Stimulated activated CD8-positive, alpha-beta memory T cell treated with anti-CD3 and anti-CD28 coated beads, Interleukin-4, amount 100 ng/mL, for 1 hour (primary cell): ENCODE measurements at places on chromosomes 3 and 15.

DNA sequence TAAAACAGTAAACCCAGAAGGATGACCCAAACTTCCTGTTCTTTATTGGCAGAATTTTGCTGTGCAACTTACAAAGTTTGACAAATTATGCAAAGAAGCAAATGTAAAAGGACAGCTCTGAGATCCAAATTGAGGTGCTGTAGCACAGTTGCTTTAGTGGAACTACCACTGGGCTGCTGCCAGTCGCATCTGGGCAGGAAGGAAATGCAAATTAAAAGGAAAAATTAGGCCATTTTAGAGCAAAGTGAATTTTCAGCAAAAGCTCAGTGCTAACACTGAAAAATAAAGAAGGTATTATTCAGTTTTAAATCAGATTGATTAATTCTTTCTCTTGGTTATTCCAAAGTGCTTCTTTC, 104.5 kb downstream of the ZMAT3 start:
- no peak for DNase-seq

GRCh38 chr3:196931828-196932587, 10.3 kb downstream of the NCBP2 start:
- DNase-seq = no peak

DNA sequence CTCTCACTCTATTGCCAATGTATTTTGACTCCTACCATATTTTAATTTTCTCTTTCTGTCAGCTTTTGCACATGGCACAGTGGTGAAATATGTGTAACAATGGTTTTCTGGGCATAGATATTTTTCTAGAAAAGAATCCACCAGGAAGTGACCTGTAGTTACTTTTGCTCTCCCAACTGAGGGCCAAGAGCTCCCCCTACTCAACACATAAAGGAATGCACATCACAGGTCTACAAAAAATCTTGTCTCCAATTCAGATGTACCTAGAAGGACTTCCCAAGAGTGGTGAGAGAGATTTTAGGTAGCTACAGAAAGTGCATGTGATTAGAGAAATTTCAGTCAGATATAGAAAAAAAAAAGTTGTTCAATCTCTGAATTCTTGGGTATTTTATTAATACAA, 15.6 kb downstream of the CPA3 start:
- no peak for DNase-seq

DNA sequence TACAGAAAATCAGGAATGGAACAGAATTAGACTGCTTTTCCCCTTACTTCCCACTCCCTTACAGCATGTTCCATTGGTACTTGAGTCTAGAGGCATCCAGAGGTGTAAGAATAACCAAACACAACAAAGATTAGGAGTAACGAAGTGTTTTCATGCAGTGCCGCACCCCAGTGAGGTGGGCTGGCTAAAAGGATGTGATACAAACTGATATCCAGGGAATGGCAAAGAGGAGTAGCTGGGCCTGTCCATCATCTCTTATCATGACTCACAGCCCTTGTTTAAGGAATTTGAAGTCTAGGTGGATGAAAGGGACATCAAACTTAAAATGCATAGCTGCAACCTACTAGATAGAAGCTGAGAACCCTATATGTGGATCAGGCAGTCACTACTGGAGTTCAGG, 16.4 kb downstream of the SCG5 start:
- DNase-seq = no peak

- no peak for DNase-seq
These were observed 415.7 kb upstream of the THBS1 start for GRCh38 chr15:39165020-39165706.

- no peak for DNase-seq
These were observed 29.8 kb upstream of the EBLN2 start for GRCh38 chr3:73031573-73032103.
